ENCODE measurements at places on chromosomes 3 and 15.

- no peak for DNase-seq
Observed at GRCh38 chr3:77467702-77468625, 428.1 kb downstream of the ROBO2 start.

- DNase-seq: no peak
Observed at GRCh38 chr3:160006282-160007163, 17.9 kb downstream of the IL12A start.

GRCh38 chr3:196207833-196208607 is 3.2 kb downstream of the ZDHHC19 start:
- peak; percentile 36 for DNase-seq

GRCh38 chr15:43095708-43096347 is 10.0 kb downstream of the UBR1 start:
- no peak for DNase-seq

DNA sequence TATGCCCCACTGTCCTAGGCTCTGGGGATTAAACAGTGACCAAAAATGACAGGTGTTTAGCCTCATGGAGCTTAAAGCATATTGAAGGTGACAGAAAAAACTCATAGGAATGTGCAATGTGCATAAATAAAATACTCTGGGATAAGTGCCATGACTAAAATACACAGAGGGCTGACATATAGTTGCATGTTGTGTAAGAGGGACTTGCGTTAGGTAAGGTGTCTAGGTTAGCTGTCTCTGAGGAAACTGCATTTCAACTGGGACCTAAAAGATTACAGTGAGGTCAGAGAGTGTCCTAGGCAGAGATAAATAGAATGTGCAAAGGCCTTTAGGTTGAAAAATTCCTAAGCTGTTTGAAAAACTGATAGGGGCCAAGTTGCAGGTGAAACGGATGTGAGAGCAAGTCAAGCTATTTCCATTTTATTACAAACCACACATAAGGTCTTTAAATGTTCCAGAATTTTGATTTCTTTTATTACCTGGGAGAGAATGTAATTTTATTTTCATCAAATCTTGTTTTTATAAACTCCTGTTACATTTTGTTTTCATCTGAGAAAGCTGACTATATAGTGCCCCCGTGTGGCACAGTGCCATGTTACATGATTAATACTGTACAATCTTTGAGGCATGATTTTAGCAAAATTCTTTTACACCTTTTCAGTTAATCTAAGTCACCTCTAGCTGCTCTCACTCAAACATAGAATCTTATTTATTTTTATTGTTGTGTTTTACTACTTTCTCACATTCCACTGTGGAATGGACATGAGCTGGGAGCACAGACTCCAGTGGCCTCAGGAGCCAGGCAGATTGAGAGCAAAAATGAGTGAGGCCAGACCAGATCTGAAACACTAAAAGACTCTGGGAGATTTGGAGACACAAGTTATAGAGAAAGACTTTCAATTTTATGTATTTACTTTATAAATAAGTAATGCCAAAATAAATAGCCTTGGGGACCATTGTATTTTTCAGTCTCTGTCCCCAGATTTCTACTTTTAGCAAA is 259.6 kb upstream of the ZNF717 start:
- DNase-seq: no peak

- DNase-seq: no peak
Observed at GRCh38 chr3:141769221-141769894, 6.2 kb downstream of the GRK7 start.
